NCI-H1436 (cell line): ENCODE measurements at places on chromosomes 16 and 17.

DNA sequence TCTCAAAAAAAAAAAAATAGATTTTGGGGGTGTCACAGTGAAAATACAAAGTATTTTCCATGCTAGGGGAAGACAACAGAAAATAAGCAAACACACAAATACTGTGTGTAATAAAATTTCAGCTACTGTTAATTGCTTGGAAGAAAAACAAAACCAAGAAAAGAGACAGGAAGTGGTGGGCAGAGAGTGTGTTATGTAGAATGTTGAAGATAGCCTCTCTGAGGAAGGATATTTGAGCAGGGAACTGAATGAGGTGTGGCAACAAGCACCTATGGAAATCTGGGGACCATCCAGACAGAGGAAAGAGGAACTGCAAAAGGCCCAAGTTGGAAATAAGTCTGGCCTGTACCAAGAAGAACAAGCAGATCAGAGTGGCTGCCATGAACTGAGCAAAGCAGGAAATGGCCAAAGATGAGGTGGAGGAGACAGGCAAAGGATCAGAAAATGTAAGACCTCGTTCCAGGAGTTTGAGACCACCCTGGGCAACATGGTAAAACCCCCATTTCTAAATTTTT, 7.8 kb upstream of the USP31 start:
- DNase-seq: no peak

DNA sequence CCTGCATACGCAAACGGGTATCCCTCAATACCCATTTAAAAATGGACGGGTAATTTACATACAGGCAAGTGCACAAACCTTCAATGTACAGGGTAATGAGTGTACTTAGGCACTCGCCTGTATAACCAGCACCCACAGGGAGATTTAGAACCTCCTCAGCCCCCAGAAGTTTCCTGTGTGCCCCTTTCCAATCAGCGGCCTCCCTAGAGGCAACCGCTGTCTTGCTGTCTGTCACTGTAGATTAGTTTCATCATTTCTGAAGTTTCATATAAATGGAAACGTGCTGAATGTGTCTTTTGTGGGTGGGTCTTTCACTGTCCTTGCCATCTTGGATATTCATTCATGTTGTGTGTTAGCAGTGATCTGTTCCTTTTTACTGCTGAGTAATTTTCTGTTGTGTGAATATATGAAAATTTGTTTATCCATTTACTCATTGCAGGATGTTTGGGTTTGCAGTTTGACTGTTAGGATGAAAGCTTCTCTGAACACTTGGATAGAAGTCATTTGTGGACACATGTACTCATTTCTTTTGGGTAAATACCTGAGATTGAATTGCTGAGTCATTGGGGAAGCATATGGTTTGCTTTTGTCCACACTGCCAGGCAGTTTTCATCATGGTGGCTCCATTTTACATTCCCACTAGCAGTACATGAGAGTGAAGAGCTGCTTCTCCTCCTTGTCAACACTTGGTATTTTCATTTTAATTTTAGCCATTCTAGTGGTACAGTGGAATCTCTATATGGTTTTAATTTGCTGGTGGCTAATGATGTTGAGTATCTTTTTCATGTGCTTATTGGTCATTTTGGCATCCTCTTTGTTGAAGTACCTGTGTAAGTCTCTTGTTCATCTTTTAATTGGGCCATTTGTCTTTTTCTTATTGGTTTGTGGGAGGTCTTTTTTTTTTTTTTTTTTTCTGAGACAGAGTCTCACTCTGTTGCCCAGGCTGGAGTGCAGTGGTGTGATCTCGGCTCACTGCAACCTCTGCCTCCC, 2.1 kb upstream of the ADCY7 start:
- no peak for DNase-seq

DNA sequence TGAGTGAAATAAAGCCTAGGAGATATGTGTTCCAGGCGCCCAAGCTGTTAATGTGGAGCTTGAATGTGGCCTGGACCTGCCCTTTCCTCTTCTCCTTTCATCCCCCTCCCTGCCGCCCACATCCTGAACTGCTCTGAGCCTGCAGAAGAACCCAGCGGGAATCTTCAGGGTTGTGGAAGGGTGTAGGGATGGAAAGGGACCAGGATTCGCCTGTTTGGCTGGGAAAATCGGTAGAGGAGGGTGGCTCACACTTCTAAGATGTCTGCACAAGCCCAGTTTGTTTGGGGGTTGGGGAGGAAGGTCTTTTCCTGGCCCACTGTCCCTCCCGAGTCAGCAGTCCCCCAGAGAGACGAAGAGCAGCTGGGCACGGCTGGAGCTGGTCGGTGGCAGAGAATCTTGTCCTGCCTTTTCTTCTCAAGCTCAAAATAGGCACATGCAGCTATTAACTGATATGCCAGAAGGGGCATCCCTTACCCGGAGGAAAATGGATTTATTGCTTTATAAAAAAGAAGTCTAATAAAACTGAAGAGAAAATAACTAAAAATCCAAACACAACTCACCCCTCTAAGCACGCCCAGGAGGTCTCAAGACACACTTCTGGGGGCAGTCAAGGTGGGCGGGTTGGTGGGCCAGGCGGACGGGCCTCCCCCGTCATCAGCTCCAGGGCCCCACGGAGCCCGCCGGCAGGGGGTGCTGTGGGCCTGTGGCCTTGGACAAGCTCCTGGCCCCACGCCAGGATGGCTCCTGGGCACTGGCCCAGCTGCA, 11.5 kb upstream of the PITPNA start:
- DNase-seq: peak; percentile 78

- no peak for DNase-seq
Observed at GRCh38 chr16:66197668-66198278, 168.7 kb upstream of the CDH5 start.

DNA sequence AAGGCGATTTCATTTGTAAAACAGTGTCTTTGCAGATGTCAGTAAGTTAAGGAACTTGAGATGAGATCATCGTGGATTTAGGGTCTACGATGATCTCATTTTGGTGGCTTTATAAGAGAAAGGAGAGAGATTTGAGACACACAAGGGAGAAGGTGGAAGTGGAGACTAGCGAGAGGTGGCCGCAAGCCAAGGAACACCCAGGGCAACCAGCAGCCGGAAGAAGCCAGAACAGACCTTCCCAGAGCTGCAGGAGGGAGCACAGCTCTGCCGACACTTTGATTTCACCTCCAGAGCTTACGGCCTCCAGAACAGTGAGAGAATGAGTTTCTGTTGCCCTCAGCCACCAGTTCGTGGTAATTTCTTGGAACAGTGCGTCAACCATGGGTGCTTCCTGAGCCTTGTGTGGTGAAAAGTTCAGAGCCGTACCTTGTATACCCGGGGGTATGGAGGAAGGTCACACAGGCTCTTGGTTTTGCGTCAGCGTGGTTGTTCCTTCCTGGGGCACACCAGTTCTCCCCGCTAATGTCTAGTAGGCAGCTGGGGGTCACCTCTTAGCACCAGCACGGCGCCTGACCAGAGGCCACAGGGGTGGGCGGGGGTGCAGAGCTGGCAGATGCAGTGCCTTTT, 12.9 kb upstream of the SEC14L1 start:
- no peak for DNase-seq

- no peak for DNase-seq
Observed at GRCh38 chr16:12500771-12501170, 302.9 kb downstream of the CPPED1 start.

DNA sequence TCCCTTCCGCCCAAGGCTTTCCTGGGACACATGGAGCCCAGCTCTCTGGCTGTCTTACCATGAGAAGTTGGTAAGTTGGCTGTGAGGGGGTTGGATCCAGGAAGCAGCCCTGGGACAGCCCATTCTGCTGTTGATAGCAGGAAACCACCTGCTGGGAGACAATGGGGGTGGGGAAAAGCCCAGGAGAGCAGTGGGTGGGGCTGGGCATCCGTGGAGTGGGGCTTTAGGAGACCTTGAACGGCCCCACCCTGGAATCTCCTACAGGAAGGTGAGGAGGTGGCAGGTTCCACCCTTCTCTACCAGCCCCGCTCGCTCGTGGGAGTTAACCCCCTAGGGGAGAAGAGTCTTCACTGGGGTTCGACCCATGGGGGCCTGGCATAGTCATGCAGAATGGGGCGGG, 5.8 kb downstream of the TMEM92 start:
- DNase-seq: no peak

GRCh38 chr17:12256380-12256995, 235.8 kb downstream of the MAP2K4 start:
- DNase-seq: peak; percentile 13

DNA sequence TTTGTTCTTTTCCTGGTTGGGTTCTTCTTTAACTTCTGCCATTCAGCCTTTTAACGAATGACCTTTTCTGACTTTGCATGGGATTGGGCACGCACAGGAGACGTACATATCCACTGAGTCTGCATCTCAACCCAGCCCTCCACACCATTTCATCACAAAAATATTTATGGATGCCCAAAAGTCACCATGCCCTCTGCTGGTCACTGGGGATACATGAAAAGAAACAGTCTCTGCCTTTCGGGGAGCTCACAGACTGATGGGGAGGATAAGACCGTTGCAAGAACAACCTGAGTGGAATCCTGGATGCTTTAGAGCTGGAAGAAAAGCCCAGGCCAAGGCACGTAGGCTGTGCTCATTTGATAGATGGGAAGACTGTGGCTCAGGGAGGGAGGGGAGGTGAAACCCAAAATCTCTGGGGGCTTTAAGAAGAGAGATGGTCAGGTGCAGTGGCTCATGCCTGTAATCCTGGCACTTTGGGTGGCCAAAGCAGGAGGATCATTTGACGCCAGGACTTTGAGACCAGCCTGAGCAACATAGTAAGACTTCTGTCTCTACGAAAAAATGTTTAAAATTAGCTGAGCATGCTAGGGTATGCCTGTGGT, 7.9 kb upstream of the MT2A start:
- DNase-seq: peak; percentile 25

GRCh38 chr17:4942760-4943508, 2.9 kb downstream of the RNF167 start:
- DNase-seq: no peak

DNA sequence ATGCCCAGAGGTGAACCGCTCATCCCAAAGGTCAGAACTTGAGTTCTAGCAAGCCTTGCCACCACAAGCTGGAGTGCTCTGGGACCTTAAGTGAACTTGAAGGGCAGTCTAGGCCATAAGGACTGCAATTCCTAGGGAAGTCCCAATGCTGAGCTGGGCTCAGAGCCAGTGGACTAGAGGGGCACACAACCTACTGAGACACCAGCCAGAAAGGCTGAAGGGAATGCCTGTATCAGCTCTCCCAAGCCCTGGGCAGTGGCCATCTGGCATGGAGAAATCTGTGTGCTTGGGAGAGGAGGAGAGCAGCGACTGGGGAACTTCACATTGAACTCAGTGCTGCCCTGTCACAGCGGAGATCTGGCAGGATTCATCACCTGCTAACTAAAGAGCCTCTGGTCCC, 201.3 kb downstream of the CEP112 start:
- DNase-seq: no peak

DNA sequence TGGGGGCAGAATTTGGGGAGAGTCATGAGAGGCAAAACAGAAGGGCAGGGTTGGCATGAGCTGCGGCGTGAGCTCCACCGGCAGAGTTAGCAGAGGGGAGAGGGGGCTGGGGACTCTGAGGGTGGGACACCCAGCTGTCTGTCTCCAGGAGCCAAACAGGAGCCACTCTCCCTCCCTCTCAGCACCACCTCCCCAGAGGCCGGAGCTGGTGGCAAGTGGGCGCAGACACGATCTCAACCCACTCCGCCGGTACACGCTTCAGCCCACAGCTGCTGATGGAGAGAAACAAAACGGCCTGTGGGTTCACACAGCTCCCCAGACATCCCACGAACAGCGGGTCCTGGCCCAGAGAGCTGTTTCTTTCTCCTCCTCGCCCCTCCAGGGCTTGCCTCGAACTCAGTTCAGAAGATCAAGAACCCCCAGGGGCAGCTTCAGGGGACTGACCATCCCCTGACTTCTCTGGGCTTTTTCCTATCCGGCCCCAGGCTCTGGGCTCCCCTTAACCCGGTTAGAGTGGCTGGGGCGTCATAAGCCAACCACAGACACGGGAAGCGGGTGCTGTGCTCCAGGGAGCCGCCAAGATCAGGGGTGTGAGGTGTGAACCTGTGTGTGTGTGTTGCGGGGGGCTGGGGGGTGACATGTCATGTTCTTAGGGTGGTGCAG, 7.6 kb downstream of the RHBDF2 start:
- no peak for DNase-seq

DNA sequence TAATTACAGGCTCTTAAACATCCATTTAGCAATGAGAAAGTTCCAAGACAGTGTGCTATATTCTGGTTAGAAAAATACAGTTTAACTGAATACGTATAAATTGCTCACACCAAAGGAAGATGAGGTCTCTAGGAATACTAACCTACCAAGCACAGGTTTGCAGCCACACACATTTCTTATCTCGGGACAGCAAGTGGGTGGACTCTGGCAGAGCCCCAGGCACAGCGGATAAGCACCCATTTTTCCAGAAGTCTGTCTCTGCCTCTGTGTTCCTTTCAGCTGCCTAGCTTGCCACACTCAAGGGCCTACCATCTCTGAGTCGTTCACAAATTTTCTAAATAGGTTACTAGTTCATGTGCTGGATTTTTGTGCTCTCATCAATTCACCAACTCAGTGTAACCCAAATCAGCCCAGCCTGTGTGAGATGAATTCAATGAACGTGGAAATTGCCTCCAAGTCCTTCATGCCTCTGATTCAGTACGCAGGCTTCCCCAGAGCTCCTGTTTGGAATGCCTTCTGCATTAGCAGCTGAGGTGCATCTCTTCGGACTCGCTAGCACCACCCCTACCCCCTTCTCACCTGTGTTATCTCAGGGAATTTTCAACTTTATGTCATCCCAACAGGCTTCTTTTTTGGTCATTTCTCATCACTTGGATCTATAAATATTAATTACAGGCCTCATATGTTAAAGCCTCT, 581.0 kb upstream of the CDH11 start:
- DNase-seq: no peak

DNA sequence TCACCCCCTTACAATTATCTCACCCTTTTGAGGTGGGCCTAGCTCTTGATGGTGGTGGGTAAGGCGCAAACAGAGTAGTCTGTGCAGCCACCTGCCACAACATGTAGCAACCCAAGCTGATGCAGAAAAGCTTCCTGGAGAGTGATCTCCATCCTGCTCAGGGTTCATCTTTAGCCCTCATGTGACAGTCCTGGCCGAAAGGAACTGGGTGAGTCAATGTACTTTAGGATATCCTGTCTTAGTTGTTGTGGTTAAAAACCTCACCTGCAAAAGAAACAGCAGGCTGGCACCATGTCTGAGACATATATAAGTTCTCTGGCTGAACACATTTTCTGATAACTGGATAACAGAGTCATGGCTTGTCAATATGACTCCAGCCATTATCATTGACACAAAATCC, 183.5 kb upstream of the CPHXL start:
- DNase-seq: no peak

GRCh38 chr17:9258115-9259015, 237.1 kb downstream of the NTN1 start:
- DNase-seq: no peak

- no peak for DNase-seq
Observed at GRCh38 chr17:10516065-10516464, 2.3 kb downstream of the MYH1 start.

GRCh38 chr17:55160501-55160900, 104.3 kb upstream of the HLF start:
- no peak for DNase-seq
